ENCODE measurements at places on chromosomes 4 and X. TPM values are rescaled to one million over a fixed set of nuclear protein-coding genes. Genes with fewer than 3 reads are reported as not detected.

DDIT4L gene
- total RNA-seq, result 0.37 TPM

RAB41 gene
- total RNA-seq, result not detected

EDA2R gene
- total RNA-seq, result 11.9 TPM

PLAC8 gene
- 0.90 TPM for total RNA-seq

HTR2C gene
- not detected for total RNA-seq

H2BW2 gene
- total RNA-seq, result not detected

UCHL1 gene
- 1,029 TPM for total RNA-seq

TMEM154 gene
- total RNA-seq, result 0.17 TPM

AVPR2 gene
- total RNA-seq, result not detected

USP38 gene
- 8.9 TPM for total RNA-seq

CHM gene
- 9.7 TPM for total RNA-seq

PPEF2 gene
- not detected for total RNA-seq

TMSB15C gene
- total RNA-seq, result 0.27 TPM

Measured in A549 treated with CORT108297 at 1 μM for 4 hours (cell line).